ENCODE measurements at places on chromosomes 1 and 21.

- DNase-seq, result no peak
Measured at GRCh38 chr1:232143315-232143886, 486.5 kb downstream of the SIPA1L2 start.

- no peak for DNase-seq
Measured at GRCh38 chr21:27047658-27048314, 80.9 kb upstream of the ADAMTS5 start.

DNA sequence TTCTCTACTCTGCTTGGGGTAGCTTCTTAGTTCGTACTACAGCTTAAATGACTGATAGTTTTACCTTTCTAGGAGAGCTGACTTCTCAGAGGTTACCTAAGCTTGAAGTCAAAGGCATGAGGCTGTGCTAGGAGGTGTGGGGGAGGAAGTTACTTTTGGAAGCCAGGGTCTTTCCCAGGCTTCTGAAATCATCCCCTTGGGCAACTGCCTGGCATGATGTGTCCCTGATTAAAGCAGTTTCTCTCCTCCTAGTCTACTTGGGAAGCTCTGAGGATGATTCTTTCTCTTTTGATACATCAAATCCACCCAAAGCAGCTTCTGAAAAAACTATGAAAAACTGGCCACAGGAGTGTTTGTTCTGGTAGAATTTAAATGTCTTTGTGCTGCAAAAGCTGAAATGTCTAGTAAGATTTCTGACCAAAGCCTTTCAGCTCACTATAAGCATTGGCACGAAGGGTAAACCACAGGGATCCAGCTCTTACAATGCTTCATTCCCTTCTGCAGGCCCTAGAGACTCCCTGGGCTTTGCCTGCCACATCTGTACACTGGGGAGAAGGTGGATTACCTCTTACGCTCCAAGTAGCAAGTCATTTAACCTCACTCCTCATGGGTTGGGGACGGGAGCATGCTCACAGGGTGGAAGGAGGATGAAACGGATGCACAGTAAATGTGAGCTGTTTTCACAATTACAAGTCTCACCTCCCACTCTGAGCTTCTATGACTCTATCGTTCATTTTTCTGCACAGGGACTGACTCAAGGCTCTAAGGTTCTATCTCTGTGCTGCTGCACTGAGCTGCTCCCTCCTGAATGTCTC, 59.6 kb downstream of the RUNX1 start:
- DNase-seq, result no peak

DNA sequence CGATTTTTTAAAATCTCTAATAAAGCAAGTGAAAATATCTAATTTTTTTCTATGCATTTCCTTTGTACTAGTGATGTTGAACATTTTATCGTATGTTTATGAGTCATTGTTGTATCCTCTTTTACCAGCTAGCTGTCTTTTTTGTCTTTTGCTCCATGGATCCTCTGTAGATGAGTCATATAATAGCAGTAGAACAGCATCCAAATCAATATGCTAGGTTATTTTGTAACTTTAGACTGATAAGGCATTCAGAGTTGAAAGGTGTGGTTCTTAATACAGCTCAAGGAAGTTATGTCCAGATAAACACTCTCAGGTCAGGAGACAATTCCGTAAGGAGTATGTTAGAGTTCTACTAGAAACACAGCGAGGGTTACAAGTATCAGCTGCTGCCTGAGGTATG, 31.9 kb downstream of the MAP10 start:
- DNase-seq, result no peak

DNA sequence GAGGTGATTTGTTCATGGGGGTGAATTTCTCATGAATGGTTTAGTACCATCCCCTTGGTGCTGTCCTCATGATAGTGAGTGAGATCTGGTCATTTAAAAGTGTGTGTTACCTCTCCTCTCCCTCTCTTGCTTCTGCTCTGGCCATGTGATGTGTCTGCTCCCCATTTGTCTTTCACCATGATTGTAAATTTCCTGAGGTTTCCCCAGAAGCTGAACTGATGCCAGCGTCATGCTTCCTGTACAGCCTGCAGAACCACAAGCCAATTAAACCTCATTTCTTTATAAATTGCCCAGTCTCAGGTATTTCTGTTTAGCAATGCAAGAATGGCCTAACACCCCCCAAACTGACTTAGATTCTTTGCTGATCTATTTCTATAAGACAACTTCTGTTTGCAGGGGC, 249.4 kb upstream of the B3GALT2 start:
- DNase-seq, result no peak

GRCh38 chr1:42000766-42001165, 82.0 kb upstream of the HIVEP3 start:
- DNase-seq, result no peak

DNA sequence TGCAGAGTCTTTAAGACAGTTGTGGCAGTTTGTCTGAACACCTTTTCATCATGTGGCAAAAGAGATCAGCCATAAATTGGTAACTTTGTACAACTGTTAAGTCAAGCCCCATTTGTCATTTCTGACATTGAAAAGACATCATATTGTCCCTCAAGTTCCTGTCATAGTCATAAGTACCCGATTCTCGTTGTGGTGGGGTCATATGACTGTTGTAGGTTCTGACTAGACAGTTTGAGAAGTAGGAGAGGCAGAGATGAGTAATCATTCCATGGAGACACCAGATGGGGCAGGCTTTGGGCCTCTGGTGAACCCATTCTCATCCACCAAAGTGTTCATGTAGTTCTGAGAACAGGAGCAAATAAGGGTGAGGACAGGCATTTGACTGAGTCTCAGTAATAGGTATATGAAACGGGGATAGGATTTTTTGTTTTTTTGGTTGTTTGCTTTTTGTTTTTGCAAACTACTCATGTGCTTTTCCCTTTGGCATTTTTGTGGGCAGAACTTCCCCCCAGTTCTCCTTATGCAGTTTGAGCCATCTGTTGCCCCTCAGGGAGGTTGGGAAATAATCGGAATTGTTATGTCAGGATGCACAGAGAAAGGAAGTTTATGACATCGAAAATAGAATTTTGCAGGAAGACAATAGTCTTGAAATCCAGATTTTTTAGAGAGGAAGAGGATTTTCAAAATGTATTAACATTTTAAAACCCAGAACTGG, 86.9 kb upstream of the KCNE2 start:
- DNase-seq, result no peak

- DNase-seq, result no peak
Measured at GRCh38 chr1:33374336-33375105, 53.6 kb upstream of the A3GALT2 start.

- DNase-seq, result no peak
Measured at GRCh38 chr21:17900990-17901385, 81.8 kb upstream of the C21orf91 start.

- DNase-seq, result peak; percentile 54
Measured at GRCh38 chr1:234607109-234608024, 2.6 kb downstream of the IRF2BP2 start.

GRCh38 chr1:174017231-174017970, 4.8 kb downstream of the RC3H1 start:
- DNase-seq, result no peak

DNA sequence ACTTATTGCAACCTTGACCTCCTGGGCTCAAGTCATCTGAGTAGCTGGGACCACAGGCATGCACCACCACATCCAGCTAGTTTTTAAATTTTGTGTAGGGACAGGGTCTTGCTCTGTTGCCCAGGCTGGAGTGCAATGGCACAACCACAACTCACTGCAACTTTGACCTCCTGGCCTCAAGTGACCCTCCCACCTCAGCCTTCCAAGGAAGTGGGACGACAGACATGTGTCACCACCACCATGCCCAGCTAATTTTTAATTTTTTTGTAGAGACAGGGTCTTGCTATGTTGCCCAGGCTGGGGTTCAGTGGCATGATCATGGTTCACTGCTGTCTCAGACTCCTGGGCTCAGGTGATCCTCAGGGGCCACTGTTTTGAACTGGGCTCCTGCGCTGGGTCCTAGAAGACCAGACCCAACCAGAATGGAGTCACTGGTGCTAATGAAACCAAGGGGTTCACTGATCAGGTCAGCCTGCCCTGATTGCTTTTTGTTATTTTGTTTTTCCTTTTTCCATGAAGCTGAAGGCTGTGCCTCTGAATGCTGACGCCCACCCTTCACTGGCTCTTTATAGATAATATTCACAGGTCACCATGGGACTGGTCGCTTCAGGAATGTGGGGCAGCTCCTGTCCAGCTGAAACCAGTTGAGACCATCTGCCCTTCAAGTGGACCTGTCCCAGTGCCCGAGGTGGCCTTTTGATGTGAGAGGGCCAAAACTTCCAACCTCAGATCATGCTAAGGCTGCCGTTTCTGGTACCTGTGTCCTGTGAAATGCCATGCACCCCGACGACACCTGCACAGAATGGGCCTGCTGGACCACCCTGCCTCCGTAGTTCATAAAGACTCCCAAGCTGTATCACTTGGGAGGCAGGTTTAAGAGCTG, 4.9 kb downstream of the TRIM17 start:
- no peak for DNase-seq

DNA sequence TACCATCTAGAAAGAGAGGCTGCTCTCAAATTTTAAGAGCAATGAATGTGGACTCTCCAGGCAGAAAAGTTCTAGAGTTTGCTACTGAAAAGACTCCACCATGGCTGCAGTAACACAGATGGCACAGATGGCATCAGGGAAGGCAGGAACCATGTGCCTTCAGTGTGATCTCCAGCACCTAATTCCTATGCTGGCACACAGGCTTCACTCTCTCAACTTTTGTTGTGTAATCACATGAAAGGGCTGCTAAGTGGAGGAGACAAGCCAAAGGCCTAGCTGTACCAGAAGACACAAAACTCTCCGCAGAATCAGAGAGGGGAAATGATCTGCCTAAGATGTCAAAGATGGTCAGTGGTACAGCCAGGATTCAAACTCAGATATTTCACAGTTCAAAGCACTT, 31.1 kb downstream of the ERI3 start:
- no peak for DNase-seq

DNA sequence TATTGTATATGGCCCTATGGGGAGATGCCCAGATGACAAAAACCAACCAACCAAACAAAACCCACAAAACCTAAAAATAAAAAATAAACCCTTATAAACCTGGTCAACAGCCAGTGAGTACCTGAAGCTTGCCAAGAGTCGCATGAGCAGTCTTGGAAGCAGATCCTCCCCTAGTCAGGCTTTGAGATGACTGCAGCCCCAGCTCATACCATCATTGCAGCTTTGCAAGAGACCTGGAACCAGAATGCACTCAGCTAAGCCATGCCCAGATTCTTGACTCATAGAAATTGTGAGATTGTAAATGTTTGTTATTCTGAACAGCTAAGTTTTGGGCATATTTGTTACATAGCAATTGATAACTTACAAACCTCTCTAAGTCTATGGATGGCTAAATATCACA, 326.8 kb downstream of the HLX start:
- no peak for DNase-seq

DNA sequence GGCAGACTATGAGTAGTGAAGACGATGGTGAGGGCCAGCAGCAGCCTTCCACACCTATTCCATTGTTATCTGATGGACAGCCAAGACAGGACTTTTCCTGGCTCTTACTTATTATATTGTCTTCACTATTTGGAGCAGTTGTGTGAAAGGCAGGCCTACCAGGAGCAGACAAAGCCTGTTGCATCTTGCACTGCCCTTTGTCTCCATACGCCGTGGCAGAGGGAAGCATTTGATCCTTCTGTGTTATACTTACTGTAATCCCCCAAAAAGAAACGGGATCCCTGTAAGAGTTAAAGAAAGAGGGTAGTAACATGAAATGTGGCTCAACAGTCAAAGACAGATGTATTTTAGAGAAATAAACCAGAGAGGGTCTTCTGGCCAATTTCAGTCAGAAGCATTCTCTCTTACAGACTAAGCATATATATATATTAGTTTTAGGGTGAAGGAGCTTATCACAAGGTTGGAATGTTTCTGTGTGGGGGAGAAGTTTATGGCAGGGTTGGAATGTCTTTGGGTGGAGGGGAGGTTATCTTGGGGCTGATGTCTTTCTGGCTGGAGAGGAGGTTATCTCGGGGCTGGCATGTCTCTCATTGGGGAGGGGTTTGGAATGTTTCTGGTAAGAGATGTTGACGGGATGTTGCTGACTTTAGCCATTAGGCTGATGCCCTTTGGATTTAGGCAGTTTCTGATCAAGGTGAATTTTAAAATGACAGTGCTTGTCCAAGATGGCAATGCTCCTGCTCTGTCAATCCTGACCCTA, 23.4 kb upstream of the HSD3B1 start:
- DNase-seq, result no peak

DNA sequence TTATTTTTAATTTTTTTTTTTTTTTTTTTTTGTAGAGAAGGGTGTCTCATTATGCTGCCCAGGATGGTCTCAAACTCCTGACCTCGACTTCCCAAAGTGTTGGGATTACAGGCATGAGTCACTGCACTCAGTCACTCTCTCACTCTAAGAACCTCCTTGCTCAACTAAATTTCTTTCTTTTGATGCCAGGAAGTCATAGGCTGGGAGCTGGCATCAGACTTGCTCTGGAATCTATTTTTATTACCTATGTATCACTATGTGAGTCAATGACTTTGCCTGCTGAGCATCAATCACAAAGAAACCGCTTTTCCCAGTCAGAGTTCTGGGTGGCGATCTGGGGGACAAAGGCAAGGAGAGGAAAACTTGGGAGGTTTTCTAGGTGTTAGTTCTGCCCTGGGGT, 35.5 kb upstream of the PARP1 start:
- no peak for DNase-seq

DNA sequence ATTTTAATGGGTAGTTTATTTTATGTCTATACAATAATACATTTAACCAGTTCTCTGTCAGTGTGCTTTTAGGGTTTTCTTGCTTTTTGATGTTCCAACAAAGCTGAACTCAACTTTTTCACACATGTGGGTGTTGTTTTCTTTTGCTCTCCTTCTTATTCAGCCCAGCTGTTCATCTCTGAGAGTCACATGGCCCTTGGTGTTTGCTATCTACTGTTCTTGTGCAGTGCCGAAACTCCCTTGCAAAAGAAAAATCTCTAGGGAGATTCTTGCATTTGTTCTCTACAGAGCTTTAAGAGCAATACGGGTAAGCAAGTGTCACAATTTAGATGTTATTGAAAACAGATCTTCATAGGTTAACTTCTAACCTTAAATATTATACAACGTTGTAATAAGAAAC, 281.1 kb upstream of the CXADR start:
- no peak for DNase-seq

- no peak for DNase-seq
Measured at GRCh38 chr1:26856604-26857469, 6.1 kb upstream of the SFN start.

- DNase-seq, result no peak
Measured at GRCh38 chr1:93813076-93813475, 65.9 kb downstream of the DNTTIP2 start.

DNA sequence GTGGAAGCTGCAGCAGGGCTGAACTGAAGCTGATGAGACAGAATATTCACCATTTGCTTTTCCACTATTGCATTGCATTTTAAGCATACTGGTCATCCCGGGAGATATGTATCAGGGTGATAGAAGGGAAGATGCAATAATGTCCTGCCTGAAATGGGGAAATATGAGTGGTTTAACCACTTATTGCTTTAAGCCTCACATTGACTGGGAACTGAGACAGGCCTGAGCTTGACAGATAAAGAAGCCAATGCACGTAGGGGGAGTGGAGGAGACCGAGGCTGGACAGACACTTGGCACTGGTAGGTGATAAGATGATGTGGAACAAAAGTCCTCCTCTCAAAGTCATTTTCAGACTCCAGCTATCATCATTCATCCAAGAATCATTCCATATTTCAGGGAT, 911.7 kb upstream of the NCAM2 start:
- no peak for DNase-seq

- DNase-seq, result peak; percentile 15
Measured at GRCh38 chr1:166974647-166975345, 544 bp downstream of the ILDR2 start.
